ENCODE measurements at places on chromosomes 1 and 21. TPM values are rescaled to one million over a fixed set of nuclear protein-coding genes. Genes with fewer than 3 reads are reported as not detected.

The FBLIM1 gene
- 0.77 TPM for total RNA-seq

The MTHFR gene
- 15.2 TPM for total RNA-seq

The PLEKHA6 gene
- total RNA-seq: not detected

The KCNH1 gene
- total RNA-seq: 8.0 TPM

The HSD3B1 gene
- not detected for total RNA-seq

The DMRTA2 gene
- total RNA-seq: 0.21 TPM

The PEF1 gene
- total RNA-seq: 49.4 TPM

The FLG2 gene
- total RNA-seq: not detected

The SMIM11 gene
- total RNA-seq: 14.2 TPM

The COL16A1 gene
- 6.7 TPM for total RNA-seq

The USF1 gene
- total RNA-seq: 48.9 TPM

The CACNA1S gene
- 0.05 TPM for total RNA-seq

The DVL1 gene
- 42.8 TPM for total RNA-seq

The OPRD1 gene
- not detected for total RNA-seq

The SEC16B gene
- 0.19 TPM for total RNA-seq

The S100A7 gene
- not detected for total RNA-seq

The IL10 gene
- not detected for total RNA-seq

The SCAMP3 gene
- total RNA-seq: 344 TPM

The MFAP2 gene
- 1.4 TPM for total RNA-seq

The GPA33 gene
- total RNA-seq: not detected

The ESPN gene
- total RNA-seq: 0.96 TPM

The SLAMF9 gene
- 17.9 TPM for total RNA-seq

The TMEM53 gene
- total RNA-seq: 18.0 TPM

The DPT gene
- total RNA-seq: not detected

The FMN2 gene
- total RNA-seq: 35.4 TPM

The PTPRF gene
- 8.7 TPM for total RNA-seq

The FCRL2 gene
- total RNA-seq: 0.03 TPM

The MR1 gene
- 12.4 TPM for total RNA-seq

The SLC30A2 gene
- not detected for total RNA-seq

The ARHGEF2 gene
- total RNA-seq: 101 TPM

The PRR9 gene
- not detected for total RNA-seq

The ANKRD35 gene
- total RNA-seq: not detected

The NMNAT2 gene
- total RNA-seq: 0.03 TPM

The LGR6 gene
- not detected for total RNA-seq

The MYOG gene
- total RNA-seq: not detected

The PRAMEF10 gene
- not detected for total RNA-seq

The RGS1 gene
- 0.16 TPM for total RNA-seq

The HSPA6 gene
- 4.8 TPM for total RNA-seq

The MRPS6 gene
- total RNA-seq: 6.2 TPM

The CSF3R gene
- not detected for total RNA-seq

The GPR161 gene
- total RNA-seq: 41.8 TPM

The LIN9 gene
- total RNA-seq: 6.8 TPM

The REN gene
- total RNA-seq: not detected

The ERICH3 gene
- total RNA-seq: not detected

The KCNN3 gene
- total RNA-seq: not detected

Measured in SK-MEL-5 (cell line).